ENCODE measurements at places on chromosomes 11 and 22.

DNA sequence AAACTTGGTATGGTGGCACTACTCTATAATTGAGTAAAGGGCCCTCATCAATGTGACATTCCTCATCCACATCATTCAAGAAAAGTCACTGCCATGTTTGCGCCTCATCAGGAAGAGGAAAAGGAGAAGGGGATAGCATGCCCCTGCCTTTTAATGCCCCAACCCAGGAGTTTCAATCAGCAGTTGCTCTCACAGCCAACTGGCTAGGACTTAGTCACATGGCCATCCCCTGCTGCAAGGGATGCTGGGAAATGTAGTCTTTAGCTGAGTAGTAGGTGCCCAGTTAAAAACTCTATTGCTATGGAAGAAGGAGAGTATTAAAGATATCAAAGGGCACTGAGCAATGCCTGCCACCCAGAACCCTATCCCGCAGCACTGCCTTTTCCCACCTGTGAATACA, 10.9 kb upstream of the CCND1 start:
- no peak for DNase-seq

DNA sequence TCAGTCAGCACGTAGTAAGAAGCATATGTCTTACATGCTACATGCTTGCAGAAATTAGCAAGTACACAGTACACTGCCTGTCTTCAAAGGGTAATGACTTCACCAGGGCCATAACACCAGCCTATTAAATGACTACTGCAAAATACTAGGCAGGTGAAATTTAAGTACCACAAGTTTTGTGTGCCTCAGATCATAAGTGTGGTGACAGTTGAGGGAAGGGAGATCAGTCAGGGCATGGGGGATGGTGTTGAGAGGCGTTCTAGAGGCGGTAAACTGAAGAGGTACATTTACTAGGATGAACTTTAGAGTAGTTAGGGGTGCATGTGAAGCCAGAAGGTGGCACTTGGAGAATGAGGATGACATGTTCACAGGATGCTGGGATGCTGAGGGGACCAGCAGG, 22.0 kb downstream of the AMOTL1 start:
- DNase-seq, result no peak

DNA sequence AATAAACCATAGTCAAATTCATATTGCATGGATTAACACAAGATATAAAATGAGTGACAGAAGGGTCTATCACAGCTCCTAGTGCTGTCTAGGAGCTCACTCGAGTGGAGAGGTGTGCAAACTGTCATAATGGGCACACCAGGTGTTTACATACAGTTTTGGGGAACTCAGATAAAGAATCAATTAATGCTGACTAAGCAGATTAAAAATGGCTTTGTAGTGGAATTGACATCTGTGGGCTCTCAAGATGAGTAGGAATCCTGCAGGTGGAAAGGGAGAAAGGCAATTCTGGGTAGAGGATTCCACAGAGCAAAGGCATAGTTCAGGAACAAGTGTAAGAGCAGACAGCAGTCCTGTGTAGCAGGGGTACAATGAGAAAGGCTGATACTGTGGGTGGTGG, 496.2 kb upstream of the CCDC90B start:
- no peak for DNase-seq

GRCh38 chr11:60658409-60658808, 41.0 kb upstream of the MS4A8 start:
- no peak for DNase-seq

DNA sequence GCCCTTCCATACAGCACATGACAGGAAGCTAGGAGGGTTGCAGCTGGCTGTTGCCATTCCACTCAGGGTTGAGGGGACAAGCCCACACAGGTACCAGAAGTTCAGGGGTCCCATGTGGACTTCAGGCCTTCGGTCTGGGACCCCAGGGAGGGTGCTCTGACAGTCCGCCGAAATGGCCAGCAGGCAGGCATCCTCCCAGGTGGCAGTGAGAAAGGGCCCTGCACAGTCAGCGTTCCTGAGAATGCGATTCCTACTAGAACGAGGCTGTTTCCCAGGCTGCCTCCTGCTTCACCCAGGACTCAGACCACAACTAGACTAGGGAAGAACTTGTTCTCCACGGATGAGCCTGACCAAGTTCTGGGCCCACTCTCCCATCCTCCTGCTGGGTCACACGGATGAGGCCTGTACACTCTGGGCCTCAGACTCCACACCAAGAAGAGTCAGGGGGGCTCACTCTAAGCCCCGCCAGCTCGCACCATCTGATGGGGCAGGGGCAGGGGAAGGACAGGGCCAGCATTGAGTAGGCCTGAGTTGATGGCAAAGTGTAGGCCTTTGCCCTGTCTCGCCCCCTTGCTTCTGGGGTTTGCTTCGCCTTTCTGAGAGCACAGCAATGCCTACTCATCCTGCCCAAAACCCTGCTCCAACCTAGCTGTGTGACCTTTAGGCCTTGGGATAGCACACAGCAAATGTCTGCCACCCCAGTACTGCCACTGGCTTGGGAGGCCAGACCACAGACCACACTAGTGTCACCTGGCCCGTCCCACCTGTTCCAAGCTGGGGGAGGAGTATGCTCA, 14.0 kb downstream of the KCNQ1OT1 start:
- no peak for DNase-seq

- DNase-seq, result no peak
These were observed 111.5 kb downstream of the SWAP70 start for GRCh38 chr11:9775398-9775779.

DNA sequence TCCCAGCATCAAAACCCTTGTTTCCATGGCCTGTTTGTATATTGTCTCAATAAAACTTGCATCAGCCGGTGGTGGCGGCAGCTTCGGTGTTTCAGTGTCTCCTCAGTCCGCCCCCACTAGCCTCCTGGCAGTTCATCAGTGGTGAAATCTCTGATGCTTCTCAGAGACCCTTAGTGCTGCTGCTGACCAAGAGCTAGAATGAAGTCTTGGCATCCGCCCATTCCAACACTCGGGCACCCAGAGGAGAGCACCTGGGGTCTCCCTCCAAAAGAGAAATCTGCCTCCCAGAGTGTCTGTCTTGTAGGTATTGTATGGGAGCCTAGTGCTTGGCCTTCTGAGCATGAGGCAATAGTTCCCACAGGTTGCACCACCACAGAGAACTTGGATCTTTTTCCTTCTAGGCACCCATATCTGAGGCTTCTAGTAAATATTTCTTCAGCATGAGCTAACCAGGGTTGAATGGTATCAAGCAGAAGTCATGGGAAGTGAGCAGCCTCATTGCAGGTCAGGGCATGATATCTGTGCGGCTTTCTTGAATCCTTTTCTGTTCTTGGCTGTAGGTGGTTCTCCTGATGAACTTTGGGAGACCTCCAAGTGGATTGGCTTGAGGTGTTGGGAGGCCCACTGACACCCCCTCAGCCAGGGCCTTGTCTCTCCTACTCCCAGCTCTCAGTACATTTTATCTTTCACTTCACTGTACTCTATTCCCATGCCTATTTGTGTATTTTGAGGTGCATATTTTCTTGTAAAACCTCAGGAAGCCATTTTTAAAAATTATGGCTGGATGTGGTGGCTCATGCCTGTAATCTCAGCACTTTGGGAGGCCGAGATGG, 13.2 kb upstream of the AIFM3 start:
- DNase-seq, result no peak

GRCh38 chr11:35116762-35117640, 22.0 kb upstream of the CD44 start:
- DNase-seq, result no peak

DNA sequence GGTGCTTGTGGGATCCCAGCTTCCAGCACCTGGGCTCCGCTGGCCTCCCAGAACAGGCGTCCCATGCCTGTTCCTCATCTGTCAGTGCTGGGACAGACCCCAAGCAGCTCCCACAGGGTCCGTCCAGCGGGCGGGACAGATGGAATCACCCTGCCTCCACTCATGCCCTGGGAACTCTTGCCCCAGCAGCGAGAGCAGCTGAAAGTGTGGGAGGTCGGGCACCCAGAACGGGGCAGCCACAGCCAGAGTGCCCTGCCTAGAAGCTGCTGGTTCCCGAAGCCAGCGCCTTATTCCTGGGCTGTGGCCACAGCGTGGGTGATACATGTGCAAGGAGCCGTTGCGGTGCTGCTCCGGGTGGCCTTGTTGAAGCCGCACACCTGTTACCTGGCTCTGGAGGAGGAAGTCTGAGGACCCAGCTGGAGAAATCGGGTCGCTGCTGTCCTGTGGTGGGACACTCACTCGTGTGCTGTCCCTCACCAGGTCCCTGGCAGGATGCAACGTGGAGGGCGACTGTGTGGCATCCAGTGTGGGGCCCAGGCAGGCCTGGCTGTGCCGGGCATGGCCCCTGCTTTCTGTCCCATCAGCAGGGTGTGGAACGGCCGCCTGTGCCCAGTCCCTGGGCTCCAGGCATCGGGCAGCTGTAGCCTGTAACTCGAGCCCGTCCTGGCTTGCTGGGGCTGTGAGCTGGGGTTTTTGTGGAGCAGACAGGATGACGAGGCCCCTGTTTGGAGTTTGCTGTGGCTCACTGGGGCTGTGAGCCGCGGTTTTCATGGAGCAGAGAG, 16.2 kb downstream of the GRAMD4 start:
- DNase-seq, result no peak

DNA sequence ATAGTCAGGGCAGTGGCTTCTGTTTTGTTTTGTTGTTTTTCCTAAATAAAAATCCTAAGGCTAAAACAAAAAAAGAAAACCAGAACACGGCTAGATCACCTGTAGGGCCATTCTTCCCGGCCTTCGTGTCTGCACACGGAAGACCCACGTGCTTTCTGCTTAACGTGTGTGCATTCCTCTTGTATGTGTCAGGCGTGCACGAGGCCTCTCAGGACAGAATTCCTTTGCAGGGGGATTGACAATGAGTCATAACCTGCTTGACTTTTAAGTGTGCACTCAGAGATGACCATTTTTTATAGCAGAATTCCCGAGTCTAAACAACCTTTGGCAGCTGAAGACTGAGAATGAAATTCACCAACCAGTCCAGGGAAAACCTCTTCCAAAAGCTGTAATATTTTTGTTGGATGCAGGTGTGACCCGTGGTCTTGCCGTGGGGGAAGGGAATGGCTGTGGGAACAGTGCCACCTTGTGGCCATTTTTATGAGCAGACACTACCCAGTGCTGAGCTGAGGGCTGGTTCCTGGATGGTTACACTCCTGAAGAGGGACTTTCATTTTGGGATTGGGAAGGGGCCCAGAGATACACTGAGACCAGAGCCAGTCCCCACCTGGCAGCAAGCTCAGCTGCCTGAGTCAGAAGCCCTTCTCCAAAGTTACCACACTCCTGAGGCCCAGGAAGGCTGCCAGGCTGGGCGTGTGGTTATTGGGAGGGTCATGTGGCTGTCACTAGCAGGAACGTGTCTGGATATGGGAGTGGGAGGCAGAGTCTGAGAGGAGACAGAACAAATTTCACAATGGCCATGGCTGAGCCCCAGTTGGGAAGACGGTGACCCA, 35.7 kb upstream of the DKK3 start:
- no peak for DNase-seq

DNA sequence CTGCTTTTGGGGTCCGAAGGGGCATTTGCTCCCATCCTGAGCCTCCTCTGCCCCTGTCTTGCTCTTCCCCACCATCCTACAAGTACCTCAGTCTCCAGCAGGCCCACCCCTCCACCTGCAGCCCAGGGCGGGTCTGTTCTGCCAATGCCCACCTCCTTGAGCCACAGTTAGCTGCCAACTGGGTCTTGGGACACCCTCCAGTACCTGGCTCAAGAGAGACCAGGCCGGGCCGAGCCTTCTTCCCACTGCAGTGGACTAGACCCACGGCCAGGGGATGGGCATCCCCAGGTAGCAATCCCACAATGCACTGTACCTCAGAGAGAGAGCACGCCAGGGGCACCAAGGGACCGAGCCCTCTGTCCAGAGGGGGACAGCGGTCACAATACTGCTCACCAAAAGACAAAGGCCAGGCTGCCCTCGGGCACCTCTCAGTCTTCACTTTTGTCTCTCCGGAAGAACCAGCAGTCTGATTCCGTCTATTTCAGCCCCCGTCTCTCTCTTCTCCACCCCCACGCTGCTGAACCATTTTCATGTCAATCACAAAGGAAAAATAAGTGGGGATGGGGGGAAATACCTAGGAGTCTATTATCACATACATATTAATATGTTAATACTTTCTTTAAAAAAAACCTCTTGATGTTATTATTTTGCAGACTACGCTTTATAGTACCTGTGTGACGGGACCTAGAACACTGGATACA, 51.7 kb downstream of the SYT13 start:
- DNase-seq, result no peak

GRCh38 chr11:111623527-111624030, 21.3 kb downstream of the SIK2 start:
- no peak for DNase-seq

DNA sequence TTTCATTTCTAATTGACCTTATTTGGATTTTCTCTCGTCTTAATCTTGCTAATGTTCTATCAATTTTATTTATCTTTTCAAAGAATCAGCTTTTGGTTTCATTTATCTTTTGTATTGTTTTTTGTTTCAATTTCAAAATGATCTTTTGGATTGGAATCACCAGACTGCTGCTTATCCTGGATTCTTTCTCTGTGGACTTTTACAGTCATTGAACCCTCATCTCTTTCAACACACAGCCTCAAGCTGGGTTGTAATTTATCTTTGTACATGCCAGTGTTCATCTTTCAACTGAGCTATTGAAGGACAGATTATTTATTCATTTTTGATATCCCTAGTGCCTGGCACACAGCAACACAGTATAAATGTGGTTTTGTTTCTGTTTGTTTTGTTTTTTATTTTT, 195.9 kb downstream of the ARHGAP42 start:
- no peak for DNase-seq

DNA sequence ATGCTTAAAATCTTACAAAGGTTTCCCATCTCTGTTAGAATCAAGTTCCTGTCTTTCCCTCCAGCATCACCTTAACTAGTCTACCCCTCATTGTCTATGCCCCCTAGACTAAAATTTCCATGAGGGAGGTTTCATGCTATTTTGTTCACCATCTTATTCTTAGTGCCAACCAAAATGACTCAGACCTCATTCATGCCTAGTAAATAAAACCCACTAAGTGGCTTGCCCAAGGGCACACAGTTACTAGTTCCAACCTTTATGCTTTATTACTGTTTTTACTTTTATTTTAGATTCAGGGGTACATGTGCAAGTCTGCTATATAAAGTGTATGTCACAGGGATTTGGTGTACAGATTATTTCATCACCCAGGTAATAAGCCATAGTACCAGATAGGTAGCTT, 469.1 kb upstream of the FAT3 start:
- no peak for DNase-seq

- DNase-seq, result no peak
These were observed 11.1 kb upstream of the CBX6 start for GRCh38 chr22:38882972-38883622.

GRCh38 chr11:121309688-121310087, 17.1 kb downstream of the SC5D start:
- no peak for DNase-seq

GRCh38 chr11:101618709-101619108, 34.9 kb upstream of the TRPC6 start:
- no peak for DNase-seq

GRCh38 chr22:37943136-37943824, 10.1 kb downstream of the C22orf23 start:
- no peak for DNase-seq

GRCh38 chr11:128476729-128477128, 110.6 kb downstream of the ETS1 start:
- DNase-seq, result no peak

All from cortex of kidney (tissue), 1 donor.